ENCODE measurements at places on chromosomes 3 and 15.

- DNase-seq: no peak
Measured at GRCh38 chr3:159764490-159765029, 224.1 kb upstream of the IL12A start.

DNA sequence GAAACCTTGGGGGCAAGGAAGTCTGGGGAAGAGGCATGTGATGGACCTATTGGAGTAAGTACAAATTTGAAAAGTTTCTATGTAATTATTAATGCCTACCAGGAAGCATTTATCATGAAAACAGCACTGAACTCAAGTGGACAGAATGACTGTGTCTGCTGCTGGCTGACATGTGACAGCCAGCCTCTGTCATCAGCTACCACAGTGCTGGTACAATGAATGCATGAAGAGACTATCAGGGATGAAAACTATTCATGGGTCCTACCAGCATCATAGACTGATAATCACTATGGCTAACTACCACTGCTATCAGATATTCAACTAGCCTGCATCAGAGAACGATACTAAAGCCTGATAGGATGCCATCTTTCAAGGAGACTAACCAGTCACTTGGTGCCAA, 193.5 kb downstream of the RAP2B start:
- no peak for DNase-seq

DNA sequence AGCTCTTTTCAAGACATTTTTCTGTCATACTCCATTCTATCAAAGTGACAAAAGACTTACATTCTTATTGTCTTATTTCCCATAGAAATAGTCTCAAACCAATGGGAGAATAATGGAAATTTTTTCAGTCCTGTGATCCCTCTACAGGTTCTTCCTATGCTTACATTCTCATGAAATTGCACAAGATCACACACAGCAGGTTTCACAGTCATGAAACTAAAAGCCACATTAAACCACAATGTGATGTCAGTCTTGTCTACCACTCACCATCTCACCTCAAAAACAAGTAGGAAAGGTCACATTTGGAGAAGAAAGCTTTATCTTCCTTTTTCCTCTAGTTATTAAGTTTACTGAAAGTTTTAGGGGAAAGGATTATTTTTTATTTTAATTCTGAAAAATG, 161.0 kb upstream of the RORA start:
- DNase-seq: no peak

DNA sequence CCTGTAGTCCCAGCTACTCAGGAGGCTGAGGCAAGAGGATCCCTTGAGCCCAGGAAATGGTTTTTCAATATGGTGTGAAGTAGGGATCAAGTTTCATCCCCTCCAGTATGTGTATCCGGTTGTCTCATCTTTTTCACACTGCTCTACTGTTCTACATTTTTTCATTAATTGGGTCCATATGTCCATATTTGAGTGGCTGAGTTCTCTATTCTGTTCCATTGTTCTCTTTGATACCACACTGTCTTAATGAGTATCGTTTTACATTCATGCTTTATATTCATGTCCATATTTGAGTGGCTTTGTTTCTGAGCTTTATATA, 81.6 kb upstream of the LRRFIP2 start:
- no peak for DNase-seq

DNA sequence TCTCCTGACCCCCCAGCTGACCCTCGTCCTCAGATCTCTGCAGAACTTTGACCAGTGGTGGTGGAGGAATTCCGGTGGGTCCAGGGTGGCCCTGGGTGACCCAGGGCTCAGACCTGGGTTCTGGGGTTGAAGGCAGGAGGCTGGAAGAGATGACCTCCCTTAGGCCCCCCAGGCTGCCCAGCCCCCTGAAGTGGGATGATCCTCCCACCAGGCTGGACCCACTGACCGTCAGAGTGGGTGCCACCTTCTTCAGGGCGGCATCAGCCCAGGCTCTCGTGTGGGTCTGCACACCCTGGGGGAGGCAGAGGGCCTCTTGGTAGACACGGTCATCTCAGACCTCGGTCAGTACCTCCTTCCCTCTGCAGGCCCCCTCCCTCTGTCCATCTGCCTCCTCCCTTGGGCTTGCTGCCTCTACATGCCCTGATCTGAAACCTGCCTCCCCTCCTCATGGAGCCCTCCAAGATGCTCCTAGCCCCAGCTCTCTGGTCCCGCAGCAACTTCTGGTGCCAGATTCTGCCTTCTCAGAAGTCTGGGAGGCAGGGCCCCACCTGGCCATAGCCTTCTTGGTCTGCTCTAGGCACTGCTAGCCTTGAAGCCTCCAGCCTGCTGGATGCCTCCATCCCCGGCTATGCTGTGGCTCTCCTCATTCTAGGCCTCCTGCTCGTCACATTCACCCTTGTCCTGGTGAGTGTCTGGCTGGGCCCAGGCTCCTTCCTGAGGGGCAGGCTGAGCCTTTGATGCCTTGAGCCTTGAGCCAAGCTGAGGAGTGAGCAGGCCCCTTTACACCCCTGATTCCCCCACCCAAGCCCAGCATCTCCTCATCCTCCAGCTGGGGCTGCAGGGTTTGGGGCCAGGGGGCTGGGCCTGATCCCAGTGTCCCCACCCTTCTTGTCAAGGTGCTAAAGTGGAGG, 49.1 kb upstream of the CSPG4 start:
- DNase-seq: no peak

DNA sequence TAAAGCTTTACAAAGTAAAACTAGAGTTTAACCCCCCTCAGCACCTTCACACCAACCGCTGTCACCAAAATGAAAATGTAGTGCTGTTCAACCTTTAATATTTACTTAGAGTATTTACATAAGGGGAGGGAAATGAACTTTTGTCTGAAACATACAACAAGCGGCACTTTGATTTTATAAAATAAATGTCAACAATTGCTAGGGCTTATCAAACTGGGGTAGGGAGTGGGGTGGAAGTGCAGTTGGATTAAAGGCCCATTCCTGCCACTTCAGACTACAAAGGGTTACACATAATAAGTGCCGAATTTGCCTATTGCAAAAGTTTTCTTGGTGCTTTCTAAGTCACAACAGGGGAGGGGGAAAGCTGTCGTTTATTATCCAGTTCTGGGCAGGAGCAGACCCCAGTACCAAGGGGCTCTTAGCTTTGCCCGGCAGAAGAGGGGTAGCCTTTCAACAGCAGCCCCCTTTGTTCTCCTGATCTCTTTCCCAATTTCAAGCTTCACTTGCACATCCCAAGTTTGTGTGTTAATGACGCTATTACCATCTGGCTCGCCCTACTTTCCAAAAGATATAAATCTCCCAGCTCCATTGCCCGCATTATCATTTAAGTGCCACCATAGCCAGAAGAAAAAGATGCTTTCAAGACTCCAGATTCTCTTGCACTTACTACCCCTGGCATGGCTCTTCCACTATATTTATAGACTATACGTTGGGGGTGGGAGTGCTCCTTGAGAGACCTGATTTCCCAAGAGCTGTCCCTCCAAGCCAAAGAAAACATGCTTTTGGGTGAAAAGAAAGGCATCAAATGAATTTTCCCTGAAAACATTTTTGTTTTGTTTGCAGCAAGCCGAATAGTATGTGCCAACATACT, 17.0 kb downstream of the SOX2 start:
- DNase-seq: no peak

DNA sequence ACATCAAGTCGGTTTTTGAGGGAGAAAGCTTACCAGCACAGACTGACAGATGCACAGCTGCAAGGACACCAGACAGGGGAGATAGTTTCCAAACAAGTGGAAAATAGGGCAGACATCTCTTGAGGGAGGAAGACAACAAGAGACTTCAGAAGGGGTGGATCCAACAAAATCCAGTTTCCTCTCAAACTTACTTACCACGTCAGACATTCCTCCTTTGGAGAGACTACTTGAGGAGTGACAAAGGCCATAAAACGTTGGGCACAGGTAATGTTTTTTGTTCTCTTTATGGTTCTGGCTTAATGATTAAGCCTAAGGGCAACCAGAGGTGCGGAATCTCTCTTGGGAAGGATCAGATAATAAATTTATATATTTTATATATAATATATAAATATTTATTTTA, 76.1 kb downstream of the CD200 start:
- no peak for DNase-seq

- no peak for DNase-seq
Measured at GRCh38 chr3:148930752-148931151, 60.6 kb upstream of the GYG1 start.

DNA sequence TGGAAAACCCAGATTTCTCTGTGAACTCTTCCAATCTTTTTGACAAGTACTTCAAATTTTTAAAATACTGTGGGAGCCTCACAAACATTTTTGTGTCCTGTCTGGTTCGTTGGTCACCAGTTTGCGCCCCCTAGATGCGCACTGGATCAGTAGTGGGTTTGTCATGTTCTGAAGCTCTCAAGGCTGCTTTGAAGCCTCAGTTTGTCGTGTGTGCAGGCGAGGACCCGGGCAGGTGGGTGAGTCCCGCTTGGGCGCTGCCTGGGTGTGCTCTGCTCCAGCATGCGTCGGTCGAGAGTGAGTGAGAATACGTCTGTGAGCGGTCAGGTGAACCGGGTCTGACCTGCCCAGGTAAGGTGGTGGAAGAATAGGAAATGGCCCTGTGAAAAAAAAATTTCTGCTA, 17.3 kb upstream of the AEN start:
- DNase-seq: no peak

DNA sequence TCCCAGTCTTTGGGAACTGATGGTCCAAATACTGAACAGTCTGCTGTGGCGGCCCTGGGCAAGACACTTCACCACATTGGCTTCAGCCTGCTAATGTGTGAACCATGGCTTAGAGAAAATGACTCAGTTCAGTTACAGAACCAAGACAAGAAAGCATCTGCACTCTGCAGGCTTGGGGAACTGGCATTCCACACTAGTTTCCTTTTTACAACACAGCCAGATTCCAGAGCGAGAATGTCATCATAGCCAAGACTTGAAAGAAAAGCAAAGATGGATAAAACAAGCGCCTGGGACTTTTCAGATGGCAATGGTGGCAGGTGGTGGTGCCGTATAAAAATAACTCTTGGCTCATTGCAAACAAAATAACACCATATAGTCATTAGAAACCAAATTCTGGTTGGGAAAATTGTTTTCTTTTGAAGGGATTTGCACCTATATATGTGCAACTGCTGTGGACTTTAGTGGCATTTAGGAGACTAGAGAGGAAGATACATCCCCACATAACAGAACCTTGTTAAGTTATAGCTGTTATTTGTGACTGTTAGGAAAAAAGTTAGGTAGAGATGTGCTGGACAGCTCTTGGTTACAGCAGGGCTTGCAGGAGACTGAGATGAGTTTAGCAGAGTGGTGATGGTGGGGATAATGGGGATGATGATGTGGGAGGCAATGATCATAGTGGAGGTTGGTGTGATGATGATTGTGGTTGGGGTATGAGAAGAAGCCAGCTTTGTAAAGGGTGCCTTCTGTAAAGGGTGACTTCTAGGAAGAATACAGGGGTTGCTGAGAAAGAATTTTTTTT, 273.6 kb downstream of the THRB start:
- no peak for DNase-seq

DNA sequence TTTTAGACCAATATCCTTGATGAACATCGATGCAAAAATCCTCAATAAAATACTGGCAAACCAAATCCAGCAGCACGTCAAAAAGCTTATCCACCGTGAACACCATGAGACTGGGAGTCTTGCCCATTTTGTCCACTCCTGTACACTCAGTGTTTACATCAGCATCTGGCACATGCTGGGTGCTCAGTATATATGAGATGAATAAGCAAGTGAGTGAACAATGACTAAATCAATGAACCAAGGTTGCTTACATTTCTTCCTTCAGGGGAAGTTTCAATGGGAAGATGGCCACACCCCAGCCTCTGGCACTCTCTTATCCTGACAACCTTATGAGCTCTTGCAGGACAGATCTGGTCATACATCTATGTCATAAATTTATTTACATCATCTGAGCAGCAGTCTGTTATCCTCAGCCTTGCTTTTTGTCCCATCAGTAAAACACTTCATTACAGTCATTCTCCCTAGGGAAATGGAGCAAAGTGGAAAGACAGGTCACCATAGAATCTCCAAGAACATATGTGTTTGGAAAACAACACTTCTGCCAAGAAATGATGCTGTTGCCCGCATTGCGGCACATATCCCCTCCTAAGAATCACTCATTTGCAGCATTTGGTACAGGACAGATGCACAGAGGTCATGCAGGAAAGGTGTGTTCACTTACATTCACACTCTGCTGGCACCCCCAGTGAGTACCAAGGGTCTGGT, 171.8 kb upstream of the EIF1B start:
- no peak for DNase-seq

DNA sequence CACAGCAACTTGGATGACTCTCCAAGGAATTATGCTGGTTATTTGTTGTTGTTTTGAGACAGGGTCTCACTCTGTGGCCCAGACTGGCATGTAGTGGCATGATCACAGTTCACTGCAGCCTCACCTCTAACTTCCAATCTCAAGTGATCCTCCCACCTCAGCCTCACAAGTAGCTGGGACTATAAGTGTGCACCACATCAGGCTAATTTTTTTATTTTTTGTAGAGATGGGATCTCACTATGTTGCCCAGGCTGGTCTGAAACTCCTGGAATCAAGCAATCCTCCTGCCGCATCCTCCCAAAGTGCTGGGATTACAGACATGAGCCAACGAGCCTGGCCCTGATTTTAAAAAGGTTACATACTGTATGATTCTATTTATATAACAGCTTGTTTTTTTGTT, 63.0 kb downstream of the RBPMS2 start:
- no peak for DNase-seq

DNA sequence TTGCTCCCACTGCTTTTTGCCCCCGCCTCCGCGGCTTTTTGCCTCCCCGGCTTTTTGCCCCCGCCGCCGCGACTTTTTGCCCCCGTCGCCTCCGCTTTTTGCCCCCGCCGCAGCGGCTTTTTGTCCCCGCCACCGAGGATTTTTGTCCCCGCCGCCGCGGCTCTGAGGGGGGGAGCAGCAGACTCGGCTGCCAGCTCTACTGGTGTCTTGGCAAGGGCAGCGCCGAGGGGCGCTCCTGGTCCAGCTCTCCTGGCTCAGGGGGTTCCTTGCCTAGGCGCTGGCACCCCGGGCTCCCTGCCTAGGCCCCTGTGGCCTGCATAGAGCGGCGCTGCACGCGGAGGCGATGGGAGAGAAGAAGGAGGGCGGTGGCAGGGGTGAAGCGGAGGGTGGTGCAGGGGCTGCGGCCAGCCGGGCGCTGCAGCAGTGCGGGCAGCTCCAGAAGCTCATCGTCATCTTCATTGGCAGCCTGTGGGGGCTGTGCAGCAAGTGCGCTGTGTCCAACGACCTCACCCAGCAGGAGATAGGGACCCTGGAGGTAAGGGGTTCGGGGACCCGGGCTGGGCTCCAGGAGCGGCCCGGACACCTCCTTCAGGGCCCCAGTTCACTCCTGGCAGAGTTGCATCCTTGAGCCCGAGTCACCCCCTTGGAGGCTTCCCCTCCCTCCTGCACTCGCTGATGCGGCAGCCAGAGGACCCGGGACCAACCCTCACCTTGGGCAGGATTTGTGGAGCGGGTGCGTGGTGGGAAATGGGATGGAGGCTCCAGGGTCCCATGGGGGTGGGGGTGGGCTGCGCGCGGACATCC, 642.4 kb downstream of the GOLGA6L6 start:
- DNase-seq: no peak

GRCh38 chr3:24545887-24546286, 51.2 kb upstream of the THRB start:
- DNase-seq: no peak

Data from stimulated activated CD8-positive, alpha-beta memory T cell treated with anti-CD3 and anti-CD28 coated beads, Interleukin-4, amount 100 ng/mL, for 24 hours (primary cell).